ENCODE measurements at places on chromosomes 3 and 15.

DNA sequence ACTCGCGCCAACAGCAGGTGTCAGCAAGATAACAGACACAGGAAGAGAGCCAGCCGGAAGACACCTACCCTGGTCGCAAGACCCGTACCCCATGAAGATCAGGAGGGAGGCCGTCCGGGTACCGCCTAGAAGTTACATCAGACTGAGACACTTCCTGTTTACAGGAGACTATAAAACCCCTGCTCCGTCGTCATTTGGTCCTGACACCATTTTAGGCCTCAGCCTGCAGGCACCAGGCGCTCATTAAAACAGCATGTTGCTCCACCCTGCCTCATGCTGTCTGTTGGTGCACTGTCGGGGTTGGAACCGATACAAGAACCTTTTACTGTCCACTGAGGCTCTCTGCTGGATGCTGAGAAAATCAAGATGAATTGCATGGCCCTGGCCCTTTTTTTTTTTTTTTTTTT is 15.6 kb upstream of the PRTG start:
- no peak for DNase-seq

DNA sequence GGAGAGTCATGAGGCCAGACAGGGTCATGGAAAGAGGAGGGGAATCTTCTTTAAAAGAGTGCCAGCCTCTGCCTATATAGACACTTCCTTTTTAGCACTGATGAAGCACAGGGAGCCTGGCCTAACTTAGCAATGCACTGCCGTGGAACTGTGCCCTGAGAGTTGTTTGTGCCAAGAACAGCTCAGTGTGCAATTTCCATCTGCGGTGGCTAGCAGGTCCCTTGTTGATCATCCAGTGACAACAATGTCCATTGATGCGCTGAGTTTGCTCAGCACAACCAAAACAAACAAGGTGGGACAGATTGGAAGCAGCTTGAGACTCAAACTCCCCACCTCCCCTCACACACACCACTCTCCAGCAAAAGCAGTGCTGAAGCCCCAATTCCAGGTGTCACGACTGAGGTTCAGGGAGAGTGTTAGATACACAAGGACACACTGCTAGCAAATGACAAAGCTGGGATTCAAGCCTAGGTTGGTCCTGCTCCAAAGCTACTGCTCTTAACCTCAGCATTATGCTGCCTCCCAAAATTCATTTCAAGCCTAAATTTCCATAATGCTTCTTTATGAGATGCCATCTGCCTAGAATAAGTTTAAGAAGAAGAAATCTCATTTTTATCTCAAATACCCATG is 316.6 kb upstream of the UBE2E2 start:
- no peak for DNase-seq

- DNase-seq: no peak
Observed at GRCh38 chr15:79721256-79721655, 175.6 kb downstream of the MTHFS start.

DNA sequence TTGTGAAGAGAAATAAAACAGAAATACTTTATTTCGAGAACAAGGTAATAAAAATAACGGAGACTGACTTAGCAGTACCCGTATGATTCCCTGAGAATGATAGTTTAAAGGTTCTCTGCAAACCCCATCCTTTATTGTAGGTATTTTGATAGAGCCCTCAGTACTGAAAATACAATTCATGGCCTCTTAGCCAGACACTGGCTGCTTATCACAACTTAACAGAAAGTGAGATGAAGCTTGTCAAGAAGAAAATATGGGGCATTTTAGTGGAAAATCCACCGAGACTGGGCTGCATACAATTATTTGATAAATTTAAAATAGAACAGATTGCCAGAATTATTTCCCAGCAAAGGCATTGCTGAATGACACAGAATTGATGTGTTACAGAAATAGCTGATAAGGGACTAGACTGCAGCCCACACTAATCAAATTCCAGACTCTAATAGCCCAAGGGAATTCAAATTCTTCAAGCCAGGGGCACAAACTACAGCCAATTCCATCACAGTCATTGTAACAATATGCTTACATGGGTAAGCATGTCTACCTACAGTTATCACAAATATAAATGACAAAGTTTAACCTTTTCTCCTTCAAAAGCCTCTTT is 521.9 kb downstream of the PLOD2 start:
- no peak for DNase-seq

DNA sequence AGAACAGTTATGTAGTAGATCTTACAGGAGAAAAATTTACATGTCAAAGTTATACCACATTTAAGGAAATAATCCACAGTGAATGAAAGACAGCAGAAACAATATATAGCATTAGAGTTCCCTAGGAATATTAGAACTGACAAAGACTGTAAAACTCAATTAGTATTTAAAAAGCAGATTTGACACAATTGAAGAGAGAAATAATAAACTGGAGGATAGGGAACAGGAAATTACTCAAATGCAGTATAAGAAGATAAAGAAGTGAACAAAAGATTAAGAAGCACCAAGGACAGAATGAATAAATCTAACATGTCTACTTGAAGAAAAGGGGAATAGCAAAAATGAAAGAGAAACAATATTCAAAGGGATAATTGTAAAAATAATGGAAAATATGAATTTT is 132.6 kb upstream of the CHRNA7 start:
- no peak for DNase-seq

GRCh38 chr3:79111375-79112052 is 656.3 kb downstream of the ROBO1 start:
- DNase-seq: no peak

GRCh38 chr3:185330238-185330637 is 32.7 kb upstream of the MAP3K13 start:
- DNase-seq: no peak

- no peak for DNase-seq
Observed at GRCh38 chr3:61807865-61808276, 246.5 kb downstream of the PTPRG start.

DNA sequence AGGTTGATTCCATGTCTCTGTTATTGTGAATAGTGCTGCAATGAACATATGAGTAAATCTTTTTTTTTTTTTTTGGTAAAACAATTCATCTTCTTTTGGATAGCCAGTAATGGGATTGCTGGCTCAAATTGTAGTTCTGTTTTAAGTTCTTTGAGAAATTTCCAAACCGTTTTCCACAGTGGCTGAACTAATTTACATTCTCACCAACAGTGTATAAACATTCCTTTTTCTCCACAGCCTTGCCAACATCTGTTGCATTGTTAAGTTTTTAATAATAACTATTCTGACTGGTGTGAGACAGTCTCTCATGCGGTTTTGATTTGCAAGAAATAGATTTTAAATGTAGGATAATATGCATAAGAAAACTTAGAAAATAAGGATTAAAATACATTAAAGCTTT is 279.0 kb upstream of the EPHA3 start:
- no peak for DNase-seq

- DNase-seq: no peak
Observed at GRCh38 chr15:31486906-31487695, 160.5 kb downstream of the KLF13 start.

DNA sequence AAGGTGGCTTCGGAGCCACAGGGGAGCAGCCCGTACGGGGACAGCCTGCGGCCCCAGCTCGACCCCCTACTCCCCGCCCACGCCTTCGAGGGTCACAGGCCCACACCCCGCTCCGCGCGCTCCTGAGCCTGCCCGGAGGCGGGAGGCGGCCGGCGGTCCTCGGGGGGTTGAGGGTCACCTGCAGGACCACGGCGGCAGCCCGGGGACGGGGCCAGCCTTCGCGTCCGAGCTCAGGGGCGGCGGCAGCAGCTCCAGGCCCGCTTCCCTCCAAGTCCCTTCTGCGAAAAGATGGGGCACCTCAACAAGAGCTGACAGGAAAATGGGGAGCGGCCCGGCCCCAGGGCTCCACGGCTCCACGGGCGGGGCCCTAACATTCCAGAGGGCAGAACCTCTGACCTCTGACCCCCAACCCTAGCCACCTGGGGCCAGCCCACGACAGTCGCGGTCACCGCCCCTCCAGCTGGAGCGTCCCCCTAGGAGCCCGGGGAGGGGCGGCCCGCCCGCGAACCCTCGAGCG is 428 bp downstream of the LYSMD4 start:
- no peak for DNase-seq

GRCh38 chr3:167740961-167741587 is 5.6 kb downstream of the SERPINI1 start:
- peak; percentile 66 for DNase-seq

GRCh38 chr15:34718681-34719665 is 35.8 kb downstream of the GJD2 start:
- DNase-seq: no peak

DNA sequence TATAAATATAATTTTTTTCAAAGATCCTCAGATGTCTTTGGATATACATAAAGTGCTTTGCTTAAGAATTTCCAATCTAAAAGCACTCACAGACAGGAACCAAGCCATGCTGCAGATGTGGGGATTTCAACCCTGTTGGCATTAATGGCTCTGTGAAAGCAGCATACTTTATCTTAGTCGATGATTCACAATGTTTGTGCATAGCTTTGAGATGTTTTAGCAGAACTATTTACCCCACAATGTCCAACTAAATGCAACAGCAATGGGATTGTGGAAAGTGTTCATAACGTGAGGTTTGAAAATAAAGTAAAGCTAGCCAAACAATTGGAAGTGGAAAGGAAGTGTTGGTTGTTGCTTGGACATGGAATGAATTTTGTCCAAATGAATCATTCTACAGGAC is 371.4 kb downstream of the SOX2 start:
- no peak for DNase-seq

DNA sequence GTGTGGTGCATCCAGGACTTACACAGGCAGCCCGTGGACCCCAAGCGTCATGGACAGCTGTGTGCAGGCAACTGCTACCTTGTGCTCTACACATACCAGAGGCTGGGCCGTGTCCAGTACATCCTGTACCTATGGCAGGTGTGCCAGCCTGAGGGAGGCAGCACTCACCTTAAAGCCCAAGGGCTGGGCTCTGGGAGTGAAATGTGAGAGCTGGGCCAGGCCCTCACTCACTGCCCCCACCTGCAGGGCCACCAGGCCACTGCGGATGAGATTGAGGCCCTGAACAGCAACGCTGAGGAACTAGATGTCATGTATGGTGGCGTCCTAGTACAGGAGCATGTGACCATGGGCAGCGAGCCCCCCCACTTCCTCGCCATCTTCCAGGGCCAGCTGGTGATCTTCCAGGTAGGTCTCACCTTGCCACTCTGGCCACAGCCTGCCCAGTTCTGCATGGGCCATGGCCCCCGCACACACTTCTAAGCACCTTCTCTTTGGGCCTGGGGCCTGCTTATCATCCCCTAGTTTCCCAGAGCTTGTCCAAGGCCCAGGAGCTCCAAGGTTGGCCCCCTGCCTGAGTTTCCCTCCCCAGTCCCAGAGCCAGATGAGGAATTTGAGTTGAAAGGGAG is 11.0 kb downstream of the VILL start:
- no peak for DNase-seq

GRCh38 chr15:99403597-99403996 is 152.3 kb downstream of the LRRC28 start:
- no peak for DNase-seq

DNA sequence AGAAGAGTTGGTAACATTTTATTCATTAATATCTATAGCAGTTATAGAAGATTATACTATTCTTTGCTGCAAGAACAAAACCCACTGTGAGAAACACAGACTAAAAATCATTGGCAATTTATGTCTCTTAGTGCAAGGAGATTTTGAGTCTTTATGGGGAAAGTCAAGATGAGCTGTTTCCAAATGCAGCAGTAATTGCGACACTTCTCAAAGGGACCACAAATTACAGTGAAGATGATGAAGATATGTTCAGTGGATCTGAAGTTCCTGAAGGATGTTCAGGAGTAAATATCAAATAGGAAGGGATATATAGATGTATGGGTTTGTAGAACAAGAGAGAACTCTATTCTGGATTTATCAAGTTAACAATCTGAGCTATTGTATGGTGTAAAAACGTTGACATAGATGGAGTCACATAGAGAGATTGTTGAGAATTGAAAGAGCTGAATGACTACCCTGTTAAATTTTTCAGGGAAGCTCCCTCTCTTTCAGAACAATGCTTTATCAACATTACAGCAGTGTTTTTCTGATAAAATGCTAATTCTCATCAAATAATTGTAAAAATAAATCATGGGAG is 71.8 kb downstream of the DTWD1 start:
- no peak for DNase-seq

DNA sequence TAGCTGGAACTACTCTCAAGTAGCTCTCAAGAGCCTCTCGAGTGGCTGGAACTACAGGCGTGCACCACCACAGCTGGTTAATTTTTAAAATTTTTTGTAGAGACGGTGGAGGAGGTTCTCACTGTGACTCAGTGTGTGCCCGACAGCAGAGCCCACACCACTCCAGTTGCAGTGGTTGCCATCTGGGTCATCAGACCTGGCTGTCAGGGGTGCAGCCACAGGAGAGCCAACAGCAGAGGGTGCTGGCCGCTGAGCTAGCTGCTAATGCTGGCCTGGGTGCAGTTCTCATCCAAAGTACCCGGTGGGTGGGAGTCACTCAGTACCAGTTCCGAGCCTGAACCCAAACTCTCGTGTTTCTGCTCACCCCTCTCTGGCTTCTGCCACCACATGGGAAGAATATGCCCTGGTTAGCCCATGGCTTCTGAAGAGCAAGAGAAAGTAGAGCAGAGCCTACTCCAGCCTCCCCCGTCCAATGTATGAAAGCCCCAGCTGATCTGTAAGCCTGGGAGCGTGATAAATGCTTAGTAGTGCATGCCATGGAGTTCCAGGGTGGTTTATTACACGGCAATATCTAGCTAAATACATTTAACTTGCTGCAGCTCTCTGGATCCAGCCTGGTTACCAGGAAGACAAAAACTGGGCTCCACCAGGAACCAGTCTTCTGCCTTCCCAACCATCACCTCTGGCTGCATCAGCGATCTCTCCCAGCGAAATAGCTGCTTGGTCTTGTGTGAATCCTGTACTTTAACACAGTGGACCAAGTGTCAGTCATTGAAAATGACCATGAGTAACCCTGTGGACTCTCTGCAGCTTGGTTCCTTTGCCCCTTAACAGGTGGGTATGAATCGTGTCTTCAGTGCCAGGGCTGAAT is 17.1 kb downstream of the UMPS start:
- DNase-seq: no peak

DNA sequence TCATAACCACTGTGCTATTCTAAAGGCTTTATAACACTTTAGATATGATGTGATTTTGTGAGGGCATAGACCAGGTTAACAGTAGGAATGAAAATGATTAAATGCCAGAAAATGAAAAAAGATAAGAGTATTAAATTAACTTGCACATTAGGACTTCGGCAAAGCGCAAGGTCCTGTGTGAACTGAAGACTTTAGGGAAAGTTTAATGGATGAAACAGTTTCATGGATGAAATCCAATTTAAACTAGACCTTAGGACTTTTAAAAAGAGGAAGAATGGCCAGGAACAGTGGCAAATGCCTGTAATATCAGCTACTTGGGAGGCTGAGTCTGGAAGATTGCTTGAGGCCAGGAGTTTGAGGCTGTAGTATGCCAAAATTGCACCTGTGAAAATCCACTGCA is 8.7 kb downstream of the SLMAP start:
- no peak for DNase-seq

DNA sequence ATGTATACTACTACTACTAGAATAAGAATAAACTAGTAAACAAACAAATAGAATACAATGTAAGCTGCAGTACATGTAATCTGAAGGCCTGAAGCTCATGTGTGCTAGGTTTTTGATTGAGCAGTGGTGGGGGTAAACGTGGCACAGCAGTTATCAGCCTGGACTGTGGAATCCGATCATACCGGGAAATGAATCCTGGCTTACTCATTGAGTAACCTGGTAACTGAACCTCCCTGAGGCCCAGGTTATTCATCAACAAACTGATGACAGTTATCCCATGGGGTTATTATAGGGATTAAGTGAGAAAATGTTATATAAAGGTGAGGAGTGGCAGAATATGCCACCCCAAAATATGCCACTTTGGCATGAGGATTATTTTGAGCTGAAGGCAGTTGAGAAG is 339.1 kb downstream of the FHIT start:
- no peak for DNase-seq

Data from Jurkat, Clone E6-1 (cell line).